ENCODE measurements at places on chromosomes 16 and 17.

DNA sequence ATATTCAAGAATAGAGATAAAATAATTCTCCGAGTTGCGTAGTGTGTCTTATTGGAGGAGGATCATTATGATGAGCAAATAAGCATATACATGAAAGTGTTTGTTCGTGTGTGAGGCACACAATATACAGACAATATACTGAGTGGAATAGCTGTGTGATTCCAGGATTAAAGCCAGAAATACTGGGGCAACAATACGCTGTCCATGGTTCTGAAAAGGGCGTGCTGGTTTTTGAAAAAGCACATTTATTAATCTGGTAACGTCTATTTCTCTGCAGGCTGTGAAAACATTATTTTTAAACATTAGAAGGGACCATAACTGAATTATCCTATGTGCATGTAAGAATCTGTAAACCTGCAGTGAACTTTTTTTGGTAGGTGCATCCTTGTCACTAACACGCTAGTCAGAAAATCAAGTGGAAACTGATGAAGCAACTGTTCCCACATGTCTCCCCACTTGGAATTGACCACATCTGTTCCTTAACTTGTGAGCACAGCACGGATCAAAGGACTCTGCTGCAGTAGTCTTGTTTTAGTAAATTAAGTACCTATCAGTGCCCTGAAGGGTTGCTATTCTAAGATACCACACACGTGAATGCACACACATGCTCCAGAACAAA lies 346.0 kb downstream of the GRIN2A start:
- peak; percentile 24 for DNase-seq

- no peak for DNase-seq
These were observed 23.2 kb upstream of the ANKFN1 start for GRCh38 chr17:56130026-56130425.

DNA sequence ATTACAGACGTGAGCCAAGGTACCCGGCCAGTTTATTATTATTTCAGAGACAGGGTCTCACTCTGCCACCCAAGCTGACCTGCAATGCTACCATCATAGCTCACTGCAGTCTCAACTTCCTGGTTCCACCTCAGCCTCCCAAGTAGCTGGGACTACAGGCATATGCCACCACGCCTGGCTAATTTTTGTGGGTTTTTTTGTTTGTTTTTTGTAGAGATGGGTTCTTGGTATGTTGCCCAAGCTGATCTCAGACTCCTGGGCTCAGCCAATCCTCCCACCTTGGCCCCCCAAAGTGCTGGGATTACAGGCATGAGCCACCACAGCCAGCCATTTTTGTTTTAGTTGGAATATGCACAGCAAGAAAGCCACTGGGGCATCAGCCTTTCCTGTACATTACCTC lies 115.7 kb downstream of the MRM1 start:
- no peak for DNase-seq

DNA sequence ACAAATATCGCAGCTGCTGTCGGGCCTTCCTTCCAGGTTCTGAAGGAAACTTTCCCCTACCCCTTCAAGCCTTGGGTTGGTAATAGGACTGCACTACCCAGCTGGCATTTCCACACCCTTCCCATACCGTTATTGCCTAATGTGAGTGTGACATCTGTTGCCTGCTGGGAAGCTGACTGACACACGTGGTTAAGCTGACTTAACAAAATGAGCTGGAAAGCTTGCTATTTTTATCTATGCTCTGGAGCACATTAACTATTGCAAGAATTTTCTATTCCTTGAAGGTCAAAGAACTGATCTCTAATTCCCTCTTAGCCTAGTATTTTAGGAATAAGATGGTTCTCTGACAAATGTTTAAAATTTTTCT lies 79.5 kb downstream of the PMP22 start:
- no peak for DNase-seq

- no peak for DNase-seq
These were observed 6.0 kb upstream of the RHBDL3 start for GRCh38 chr17:32259586-32259985.

DNA sequence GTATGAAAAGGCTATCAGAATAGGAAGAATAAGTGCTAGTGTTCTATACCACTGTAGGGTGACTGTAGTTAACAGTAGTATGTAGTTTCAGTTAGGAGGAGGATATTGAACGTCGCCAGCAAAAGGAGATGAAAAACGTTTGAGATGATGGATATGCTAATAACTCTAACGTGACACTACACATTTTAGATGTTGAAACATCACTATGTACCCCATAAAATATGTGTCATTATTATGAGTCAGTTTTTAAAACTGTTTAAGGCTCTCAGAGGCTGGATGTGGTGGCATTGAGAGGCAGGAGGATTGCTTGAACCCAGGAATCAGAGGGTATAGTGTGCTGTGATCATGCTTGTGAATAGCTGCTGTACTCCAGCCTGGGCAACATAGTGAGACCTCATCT lies 31.8 kb downstream of the UBN1 start:
- DNase-seq = no peak

DNA sequence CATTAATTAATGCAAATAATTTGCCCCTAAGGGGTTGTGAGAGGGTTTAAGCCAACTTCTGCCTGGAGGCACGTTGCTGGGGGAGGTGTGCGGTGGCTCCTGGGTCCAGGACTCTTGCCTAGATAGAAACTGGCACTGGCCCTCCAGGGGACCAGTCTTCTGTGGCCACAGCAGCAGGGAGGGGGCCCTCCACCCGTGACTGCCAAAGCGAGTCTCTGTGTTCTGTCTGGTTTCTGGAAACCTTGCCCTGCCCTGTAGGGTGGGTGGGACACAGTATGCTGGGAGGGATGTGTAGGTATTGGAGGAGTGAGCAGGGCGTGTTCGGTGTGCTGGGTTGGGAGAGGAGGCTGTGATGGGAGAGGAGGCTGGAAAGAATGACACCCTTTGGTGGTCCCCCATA lies 78.8 kb downstream of the TBC1D16 start:
- DNase-seq = no peak

DNA sequence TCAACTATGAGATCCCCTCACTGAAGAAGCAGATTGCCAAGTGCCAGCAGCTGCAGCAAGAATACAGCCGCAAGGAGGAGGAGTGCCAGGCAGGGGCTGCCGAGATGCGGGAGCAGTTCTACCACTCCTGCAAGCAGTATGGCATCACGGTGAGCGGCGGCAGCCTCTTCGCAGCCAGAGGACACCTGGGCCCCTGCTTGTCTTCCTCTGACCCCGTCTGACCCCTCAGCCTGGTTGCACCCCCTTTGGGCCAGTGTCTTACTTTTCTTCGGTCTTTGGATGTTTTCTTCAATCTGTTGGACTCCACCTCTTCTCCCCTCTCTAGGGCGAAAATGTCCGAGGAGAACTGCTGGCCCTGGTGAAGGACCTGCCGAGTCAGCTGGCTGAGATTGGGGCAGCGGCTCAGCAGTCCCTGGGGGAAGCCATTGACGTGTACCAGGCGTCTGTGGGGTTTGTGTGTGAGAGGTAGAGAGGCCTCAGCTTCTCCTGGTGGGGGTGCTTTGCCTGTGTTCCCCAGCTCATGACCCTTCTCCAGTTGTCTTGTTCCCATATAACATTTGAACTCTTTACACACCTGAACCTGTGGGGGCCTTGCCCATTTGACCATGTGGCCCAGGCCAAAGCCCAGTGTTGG lies 4.4 kb downstream of the CDK5RAP3 start:
- no peak for DNase-seq

DNA sequence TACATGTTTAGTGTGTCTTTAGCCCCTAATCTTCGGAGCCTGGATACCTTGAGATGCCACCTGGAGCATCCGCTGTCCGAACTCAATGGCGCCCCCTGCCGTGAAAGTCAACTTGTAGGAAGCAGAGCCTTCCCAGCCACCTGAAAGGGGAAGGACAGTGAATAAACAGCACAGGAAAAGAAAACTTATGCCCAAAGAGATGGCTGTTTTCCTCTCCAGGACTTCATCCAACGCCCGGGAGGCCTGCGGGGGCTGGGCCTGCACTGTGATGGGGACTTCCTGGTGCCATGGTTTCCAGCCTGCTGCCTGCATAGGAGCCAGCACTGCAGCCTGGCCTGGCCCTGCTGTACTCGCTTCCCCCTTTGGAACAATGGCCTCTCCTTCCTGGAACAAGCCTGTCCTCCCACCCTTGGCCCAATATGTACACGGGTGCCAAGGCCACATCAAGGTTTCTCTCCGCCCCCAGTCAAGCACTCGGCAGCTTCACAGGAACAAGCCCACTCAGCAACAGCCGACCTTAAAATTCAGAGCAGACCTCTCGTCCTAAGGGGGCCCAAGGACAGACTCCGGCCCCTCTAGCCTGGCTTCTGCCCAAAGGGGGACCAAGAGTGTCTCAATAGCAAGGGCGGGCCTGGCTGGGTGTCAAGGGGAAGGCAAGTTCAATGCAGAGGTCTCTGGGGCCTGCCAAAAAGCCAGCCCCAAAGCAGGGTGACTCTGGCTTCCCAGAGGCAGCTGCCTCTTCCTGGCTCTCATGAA lies 4.5 kb upstream of the UNC13D start:
- DNase-seq = no peak

GRCh38 chr16:47624563-47624962 lies 163.4 kb downstream of the PHKB start:
- DNase-seq = no peak

DNA sequence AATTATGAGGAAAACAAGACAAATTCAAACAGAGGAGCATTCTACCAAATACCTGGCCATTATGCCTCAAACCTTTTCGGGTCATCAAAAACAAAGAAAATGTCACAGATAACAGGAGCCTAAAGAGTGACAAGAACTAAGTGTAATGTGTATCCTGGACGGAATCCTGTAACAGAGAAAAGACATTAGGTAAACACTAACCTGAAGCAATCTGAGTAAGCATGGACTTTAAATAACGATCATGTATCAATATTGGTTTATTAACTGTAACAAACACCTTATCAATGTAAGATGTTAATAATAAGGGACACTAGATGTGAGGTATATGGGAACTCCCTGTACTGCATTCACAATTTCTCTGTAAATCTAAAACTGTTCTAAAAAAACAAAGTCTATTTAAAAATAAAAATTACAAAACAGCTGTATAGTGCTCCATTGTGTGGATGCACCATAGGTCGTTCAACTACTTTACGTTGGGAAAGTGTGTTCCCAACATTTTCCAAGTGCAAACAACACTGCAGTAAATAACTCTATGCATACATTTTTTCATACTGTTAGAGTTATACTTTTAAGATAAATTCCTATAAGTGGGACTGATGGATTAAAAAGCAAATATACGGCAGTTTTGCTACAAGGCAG lies 14.8 kb downstream of the CMC2 start:
- DNase-seq = no peak

- DNase-seq = no peak
These were observed 10.4 kb upstream of the KDM6B start for GRCh38 chr17:7823581-7824001.

All from left renal cortex interstitium (tissue), 4 donors.